ENCODE measurements at places on chromosomes 1 and 21. TPM values are rescaled to one million over a fixed set of nuclear protein-coding genes. Genes with fewer than 3 reads are reported as not detected.

The OR6N1 gene
- not detected for total RNA-seq

The CNIH3 gene
- total RNA-seq: 5.3 TPM

The SPRR2A gene
- 0.96 TPM for total RNA-seq

The FCRL5 gene
- total RNA-seq: 3.8 TPM

The KMO gene
- total RNA-seq: 0.18 TPM

The HAO2 gene
- 0.23 TPM for total RNA-seq

The ANGPTL7 gene
- total RNA-seq: 1.4 TPM

The DPM3 gene
- total RNA-seq: 75.4 TPM

The LCE3D gene
- total RNA-seq: not detected
